ENCODE measurements at places on chromosomes 13 and 19.

GRCh38 chr13:91745967-91746366 is 347.5 kb downstream of the GPC5 start:
- DNase-seq: no peak

- peak; percentile 17 for DNase-seq
Observed at GRCh38 chr19:58229255-58229639, 533 bp downstream of the ZNF544 start.

GRCh38 chr13:113092776-113093579 is 12.6 kb upstream of the F7 start:
- DNase-seq: no peak

- DNase-seq: no peak
Observed at GRCh38 chr13:106314417-106314816, 221.0 kb downstream of the EFNB2 start.

DNA sequence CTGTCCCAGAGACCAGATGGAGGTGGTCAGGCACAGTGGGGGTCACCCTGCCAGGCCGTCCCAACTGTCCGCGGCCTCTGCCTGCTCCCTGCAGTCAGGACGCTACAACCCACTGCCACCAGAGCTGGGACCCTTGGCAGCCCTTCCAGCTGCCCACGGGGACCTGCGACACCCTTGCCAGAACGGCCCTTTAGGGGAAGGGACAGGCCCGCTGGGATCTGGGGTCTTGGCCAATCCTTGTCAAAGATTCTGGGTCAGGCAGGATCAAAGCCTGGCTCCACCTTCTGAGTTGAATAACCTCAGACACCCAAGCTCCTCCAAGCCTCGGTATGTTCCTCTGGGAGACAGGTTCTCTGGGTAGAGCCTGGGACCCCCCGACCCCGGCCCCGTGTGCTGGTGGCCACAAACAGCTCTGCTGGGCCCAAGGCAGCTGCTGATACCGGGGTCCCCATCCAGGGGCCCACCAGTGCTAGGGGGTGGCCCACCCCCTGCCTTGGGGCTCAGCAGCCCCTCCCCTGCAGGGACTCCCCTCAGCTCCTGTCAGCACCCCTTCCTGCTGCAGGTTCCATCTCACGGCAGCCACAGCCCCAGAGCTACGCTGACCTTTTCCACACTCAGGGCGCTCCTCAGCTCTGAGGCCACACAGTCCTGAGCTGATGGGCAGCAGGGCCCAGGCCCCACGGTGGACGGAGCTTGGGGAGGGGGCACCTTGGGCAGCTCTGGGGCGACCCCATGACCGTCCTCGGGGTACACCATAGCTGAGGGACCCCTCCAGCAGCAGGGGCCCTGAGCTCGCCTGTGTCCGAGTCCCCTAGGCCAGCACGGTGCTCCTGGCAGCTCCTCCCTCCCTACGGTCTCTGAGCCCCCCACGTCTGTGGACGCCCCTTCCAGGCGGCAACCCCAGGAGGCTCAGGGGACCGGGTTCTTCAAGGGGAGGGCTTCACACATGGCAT is 18.4 kb downstream of the SBNO2 start:
- DNase-seq: no peak

- no peak for DNase-seq
Observed at GRCh38 chr19:31118287-31118955, 230.8 kb downstream of the TSHZ3 start.

DNA sequence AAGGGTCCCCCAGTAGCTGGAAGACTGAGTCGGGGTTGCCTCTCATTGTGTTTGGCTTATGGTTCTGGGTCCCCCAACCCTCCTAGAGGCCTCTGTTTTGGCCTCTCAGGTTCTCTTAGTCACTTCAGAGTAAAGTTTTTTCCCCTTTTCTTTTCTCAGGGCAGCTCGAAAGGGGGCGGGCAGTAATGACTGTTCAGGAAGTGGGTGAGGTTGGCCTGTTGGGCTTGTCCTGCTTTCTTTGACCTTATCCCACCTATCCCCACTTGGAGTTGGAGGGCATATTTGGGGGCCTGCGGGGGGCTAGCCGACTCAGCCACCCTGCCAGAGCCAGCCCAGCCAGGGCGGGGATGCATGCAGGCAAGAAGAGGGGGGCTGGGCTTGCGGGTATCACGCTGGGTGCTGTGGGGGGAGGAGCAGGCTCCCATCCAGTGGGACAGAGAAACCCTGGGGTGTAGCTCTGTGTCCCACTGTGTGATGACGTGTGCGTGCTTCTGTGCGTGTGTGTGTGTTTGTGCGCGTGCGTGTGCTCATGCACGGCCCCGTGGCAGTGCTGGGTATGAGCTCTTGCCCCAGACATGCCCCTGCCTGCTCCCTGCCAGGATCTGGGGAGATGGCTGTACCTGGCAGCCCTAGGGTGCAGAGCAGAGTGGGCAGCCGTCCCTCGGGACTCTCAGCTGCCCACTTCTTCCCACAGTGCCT is 1.4 kb downstream of the CIC start:
- DNase-seq: no peak

DNA sequence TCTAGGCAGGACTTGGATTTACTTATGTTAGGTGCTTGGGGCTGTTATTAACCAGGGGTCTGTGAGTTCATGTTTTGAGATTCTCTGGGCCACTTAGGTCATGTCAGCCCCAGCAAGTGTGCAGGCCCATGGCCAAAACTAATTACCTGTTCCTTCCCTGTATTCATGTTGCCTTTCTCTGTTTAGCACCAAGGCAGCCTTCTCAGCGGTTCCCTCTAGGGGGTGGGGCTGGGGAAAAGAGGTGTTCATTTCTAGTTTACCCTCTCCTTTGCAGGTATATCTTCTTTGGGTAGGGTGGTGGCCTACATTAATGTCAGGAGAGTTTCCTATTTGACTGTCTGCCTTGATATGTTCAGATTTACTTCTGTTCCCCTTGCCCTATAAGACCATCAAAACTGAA is 61.7 kb downstream of the PDS5B start:
- peak; percentile 12 for DNase-seq

DNA sequence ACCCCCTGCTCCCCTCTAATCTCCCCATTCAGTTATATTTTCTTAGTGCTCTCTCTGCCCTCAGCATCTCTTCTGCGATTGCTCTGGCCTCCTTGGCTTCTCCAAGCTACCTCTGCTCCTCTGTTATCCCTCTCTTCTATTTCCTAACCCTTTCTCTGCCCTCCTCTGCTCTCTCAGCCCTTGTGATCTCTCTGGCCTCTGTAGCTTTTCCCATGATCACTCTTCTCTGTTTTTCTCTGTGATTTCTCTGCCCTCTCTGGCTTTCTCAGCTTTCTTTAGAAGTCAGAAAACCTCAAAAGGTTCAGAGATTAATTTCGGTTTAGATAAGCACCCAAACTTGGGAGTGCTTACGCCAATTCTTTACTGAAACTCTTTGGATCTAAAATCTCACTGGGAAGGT is 795.0 kb downstream of the DIAPH3 start:
- no peak for DNase-seq

DNA sequence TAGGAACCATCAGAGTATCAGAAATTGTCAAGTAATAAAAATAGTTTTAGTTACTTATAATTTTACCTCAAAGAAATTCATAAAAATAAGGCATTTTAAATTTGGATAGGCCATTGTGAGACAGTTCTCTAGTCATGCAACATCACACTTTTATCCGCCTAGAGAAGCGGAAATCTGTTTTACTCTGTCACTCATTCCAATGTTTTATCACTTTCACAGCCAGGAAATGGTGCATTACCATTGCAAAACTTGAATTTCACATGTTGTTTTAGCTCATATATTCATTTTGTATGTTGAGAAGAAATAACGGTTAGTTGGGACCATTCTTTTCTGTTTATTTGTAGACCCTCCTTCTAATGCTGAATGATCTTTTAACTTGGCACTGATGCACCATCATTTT is 427.2 kb downstream of the GPC6 start:
- no peak for DNase-seq

- DNase-seq: no peak
Observed at GRCh38 chr13:35979361-35979951, 151.7 kb downstream of the DCLK1 start.

DNA sequence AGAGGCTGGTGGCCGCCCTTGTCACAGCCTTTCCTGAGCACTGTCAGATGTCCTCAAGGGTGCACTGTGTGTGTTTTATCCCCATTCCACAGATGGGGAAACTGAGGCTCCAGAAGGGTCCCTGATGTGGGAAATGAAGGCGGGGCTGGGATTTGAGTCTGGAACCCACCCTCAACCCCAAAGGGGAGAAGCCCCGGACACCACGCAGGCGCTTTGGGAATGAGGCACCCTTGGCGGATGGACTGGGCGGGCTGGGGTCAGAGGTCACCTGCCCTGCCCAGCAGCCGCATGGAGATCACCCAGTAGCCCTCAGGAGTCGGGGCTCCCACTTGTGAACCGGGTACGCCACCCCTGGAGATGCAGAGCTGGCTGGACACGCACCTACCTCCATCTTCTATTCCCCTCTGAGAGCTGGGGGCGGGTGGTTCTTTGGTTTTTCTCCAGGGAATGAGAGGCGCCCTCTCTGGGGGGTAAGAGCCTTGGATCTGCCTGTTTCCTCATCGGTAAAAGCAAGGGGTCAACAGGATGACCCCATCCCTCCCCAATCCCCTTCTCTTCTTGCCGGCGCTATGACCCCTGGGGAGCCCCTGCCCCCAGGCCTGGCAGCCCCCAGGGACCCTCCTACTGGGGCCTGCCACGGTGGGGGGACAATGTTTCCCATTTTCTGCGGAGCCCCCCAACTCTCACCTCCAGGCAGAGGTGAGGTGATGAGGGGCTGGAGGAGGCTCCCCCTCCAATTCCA is 8.3 kb upstream of the ONECUT3 start:
- DNase-seq: no peak

DNA sequence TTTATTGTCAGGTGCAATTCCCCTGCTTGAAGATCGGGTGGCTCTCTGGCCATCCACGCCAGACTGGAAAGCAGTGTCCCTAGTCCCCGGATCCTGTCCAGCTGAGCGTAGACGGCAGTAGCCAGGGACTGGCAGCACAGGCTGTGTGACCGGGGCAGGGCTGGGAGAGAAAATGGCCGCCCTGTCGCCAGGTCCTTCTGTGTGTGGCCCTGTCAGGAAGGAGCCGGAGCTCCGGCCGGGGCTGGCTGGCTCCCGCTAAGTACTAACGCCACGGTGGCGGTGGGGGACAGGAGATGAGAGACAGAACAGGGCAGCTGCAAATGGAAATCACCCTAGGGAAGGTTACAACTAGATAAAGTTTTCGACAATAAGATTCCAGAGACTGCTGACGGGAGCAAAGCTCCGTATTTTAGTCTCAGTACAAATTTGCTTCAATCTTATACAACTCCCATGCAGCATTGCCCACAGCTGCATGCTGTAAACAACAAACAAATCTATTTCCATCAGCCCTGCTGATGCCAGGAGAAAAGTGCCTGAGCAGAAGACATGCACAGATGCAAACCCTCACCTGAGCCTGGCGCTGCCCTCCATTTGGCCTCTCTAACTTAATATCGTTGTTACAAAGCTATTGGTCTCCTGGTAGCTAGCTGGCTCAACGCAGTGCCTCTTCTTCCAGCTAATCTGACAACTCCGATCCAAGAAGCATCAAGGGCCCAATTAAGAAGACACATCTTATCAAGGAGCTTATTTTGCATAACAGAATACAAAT is 253.0 kb downstream of the TSHZ3 start:
- no peak for DNase-seq

DNA sequence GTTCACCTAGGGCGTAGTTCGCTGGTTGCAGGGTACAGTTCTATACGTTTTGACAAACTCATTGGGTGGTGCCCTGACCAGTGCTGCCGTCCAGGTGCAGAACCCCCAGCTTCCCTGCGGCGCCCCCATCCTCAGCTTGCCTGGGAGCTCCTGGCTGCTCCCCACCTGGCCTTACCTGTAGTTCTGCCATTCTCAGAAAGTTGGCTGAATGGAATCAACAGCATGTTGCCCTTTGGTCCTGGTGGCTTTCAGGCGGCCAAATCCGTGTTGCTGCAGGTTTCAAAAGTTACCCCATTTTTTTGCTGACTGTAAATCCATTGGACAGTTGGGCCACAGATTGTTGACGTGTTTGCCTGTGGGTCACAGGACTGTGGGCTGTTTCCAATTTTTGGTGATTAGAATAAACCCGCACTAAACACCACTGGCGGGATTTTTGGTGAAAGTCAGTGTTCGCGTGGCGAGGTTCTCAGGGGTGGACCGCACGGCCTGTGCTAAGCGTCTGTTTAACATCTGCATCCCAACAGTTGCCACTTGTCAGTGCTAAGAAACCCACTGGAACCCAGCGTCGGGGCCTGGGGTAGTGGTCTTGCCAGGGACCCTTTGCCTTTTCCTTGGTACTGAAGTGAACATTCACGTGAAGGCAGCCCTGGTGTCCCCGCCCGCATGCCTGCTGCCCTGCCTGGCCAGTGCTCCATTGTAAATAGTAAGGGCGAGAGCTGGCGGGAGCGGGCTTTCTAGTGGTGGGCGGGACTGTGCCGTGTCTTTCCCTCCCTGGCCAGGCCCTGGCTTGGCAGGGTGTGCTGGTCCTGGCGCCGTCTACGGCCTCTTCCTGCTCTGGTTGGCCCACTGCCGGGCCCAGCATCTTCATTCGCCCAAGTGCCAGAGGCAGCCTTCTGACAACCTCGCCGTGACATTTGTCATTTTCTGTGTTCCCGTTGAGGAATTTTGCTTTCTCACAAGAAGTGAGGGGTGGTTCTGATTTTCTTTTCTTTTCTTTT is 3.3 kb downstream of the DOT1L start:
- DNase-seq: no peak

DNA sequence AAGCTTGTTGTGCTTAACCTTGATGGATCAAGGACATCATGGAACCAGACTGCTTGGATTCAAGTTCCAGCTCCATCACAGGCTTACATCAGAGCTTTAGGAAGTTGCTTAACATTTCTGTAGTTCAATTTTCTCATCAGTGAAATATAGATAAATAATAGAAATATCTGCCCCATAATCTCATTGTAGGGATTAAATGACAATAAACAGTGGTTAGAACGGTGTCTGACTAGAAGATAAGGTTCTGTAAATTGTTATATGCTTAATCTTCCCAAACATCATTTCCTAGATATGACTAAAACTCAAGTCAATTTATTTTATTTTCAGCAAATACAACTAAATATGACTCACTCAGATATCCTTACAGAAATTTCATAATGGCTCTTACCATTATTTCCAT is 83.5 kb downstream of the SLITRK1 start:
- no peak for DNase-seq

GRCh38 chr19:4654437-4655361 is 15.4 kb downstream of the TNFAIP8L1 start:
- DNase-seq: no peak

DNA sequence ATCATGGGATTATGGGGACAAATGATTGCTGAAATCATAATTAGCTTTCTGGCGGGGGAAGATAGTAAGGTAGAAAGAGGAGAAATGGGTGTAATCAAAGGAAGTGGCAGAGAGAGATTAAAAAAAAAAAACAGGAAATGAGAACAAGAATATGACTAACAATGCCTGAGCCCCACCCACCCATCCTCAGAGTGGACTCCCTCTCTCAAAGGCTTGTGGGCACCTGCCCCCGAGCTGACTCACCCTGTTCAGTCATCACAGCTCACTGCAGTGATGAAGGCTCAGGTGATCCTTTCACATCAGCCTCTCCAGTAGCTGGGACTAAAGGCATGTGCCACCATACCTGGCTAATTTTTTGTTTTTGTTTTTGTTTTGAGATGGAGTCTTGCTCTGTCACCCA is 26.4 kb upstream of the TPT1 start:
- peak; percentile 71 for DNase-seq

GRCh38 chr13:49630580-49630979 is 2.3 kb downstream of the ARL11 start:
- no peak for DNase-seq

GRCh38 chr13:111927181-111927540 is 139.8 kb upstream of the SOX1 start:
- no peak for DNase-seq

All from germinal center (tissue), 1 donor.